ENCODE measurements at places on chromosomes 2 and 18.

- no peak for DNase-seq
Observed at GRCh38 chr18:47265197-47265596, 13.7 kb upstream of the SKOR2 start.

DNA sequence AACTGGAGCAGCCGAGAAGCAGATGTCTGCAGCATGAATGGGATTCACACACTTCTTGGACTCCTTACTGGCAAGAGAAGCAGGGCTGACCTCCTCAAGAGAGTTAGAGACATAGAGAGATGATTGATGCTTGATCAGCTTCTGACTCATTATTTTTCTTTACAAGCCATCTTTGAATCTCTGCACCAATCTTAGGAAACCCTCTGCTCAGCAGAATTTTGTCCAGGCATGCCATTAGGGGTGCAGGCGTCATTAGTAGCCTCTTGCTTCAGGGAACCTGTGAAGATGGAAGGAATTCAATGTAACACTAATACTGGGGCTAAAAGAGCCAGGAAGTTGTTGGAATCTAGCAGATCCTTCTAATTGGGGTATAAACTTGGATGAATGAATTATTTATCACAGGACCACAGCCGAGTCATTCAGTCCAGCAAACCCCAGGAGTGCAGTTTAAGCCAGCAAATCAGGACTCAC lies 151.8 kb downstream of the MGAT5 start:
- DNase-seq: no peak

GRCh38 chr2:240921995-240922244 lies 15.8 kb downstream of the CROCC2 start:
- DNase-seq: no peak

DNA sequence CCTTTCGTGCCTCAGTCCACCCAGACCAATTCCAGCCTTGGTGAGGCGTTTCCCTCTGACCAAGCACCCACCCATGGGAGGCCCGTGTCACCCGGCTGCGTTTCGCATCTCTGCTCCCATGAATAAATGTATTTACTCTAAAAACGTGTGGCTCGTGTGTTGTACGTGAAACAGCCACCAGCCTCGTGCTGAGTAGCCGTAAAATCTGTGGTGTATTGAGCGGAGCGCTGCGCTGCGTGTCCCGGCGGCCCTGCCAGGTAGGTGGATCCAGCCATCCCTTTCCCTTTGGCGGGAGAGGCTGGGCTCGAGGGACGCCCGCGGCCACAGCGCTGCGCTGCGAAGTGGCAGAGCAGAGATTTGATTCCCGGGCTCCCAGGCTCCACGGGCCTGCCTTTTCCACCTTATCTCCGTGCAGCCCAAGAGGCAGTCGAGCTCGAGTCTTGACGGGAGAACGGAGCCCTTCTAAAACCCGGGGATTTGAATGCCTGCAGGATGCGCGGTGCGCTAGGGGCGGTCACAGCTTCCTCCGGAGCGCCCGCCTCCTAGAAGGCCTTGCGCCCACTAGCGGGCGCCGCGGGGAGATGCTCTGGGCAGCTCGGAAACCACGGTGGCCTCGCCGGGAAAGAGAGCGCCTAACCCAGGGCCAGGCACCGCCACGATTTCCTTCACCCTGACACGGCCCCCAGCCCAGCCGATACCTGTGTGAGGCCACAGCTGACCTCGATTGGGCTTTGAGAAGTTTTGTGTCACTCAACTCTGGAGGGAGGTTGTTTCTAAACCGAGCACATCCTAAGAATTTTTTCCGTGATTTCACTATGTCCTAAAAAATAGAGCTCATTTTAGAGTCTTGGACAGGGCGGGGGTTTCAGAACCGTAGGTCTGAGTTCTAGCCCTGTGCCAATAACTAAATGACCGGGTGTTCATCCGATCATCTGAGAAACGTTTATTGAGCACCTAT lies 3.9 kb upstream of the PSMD1 start:
- DNase-seq: peak; percentile 37

GRCh38 chr2:65215946-65216345 lies 11.7 kb upstream of the ACTR2 start:
- no peak for DNase-seq

- DNase-seq: no peak
Observed at GRCh38 chr2:239522002-239522739, 121.4 kb upstream of the HDAC4 start.

DNA sequence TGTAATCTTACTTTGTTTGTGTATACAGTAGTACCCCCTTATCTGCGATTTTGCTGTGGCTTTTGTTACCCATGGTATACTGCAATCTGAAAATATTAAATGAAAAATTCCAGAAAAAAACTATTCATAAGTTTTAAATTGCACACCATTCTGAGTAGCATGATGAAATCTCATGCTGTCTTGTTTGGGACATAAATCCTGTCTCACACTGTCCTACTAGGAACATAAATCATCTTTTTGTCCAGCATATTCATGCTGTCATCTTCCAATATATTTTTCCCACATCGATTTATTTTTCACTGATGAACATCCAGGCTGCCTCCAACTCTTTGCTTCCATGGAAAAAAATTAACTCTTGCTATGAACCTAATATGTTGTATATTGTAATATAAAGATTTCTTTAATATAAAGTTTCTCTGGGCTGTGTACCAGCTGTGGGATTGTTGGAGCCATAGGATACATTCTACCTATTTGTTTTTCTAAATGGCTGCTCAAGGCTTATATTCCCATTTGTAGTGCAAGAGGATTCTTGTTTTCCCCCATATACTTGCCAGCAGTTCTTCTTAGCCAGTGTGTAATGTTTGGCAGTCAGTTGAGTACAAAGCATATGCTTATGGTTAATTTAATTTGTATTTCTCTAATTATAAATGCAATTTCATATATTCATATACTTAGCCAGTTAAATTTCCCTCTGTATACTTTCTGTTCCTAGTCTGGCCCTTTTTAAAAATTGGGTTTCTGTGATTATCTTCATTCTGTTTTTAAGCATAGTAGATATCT lies 114.3 kb upstream of the MYO3B start:
- DNase-seq: no peak

DNA sequence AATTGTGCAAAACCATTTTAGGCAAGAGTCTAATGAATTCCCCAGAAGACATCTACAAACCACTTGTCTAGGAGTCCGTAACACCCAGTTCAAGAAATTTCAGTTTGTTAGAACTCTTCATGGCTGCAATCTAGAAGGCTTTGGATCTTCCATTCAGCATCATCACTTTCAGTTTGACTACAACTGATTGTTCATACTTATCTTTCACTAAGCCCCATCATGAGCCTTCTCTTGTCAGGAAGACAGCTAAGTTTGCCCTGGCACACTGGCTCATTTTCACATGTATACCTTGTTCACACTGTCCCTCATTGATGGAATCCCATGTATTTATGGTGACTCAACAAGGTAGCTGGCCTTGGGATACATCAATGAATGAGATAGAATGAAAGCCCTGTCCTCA lies 898.4 kb upstream of the CELF4 start:
- no peak for DNase-seq

DNA sequence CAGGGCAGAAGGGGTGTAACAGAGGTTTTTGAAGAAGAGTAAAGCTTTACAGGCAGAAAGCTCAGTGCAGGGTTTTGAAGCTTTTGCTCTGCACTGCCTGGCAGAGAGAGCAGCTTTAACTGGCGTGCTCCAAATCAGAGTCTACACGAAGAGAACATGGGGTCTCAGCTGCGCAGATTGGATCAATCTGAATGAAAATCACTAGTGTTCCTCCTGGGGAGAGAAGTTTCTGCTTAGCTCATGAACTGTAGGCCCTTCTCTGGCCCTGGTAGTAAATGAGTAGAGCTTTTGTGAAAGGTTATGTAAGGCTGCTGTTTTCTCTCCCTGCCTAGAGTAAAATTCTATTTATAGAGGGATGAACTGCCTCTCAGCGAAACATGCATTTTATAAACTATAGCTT lies 13.6 kb downstream of the DCC start:
- DNase-seq: no peak

DNA sequence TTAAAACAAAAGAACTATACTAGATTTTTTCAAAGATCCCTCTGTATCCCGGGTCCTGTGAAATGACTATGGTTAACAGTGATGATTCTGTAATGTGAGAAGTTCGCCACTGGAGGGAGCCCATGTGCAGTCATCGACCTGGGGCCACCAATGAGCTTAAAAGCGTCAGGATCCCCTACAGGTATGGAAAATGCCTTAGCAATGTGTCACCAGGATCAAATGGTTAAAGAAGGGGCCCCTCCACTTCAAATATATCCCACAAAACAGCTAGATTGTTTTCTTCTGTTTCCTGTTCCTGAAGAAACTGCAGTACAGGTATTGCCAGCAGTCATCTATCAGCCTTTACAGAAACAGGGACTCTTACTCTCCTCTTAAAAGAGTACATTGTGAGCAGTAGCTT lies 15.3 kb downstream of the CHRNA1 start:
- DNase-seq: no peak

- DNase-seq: no peak
Observed at GRCh38 chr2:138147796-138148195, 183.5 kb downstream of the HNMT start.

- DNase-seq: no peak
Observed at GRCh38 chr2:143397884-143398614, 268.8 kb downstream of the ARHGAP15 start.

DNA sequence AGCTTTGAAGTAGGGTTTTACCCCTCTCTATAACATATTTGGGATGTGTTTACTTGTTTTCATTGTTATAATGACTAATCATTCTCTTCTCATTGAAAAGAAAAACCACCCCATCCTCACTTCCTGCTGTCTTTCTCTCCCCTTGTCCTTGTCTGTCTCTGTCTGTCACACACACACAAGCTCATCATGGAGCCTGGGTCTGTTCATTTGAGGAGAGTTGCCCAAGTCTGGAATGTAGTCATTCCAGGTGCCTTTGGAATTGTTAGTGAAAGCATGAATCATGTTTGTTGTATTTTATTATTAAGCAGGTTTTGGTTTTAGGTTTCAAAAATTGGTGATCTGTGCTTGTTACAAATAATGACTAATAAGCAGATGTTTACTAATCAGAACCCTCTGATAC lies 133.5 kb upstream of the IL1R2 start:
- DNase-seq: no peak

DNA sequence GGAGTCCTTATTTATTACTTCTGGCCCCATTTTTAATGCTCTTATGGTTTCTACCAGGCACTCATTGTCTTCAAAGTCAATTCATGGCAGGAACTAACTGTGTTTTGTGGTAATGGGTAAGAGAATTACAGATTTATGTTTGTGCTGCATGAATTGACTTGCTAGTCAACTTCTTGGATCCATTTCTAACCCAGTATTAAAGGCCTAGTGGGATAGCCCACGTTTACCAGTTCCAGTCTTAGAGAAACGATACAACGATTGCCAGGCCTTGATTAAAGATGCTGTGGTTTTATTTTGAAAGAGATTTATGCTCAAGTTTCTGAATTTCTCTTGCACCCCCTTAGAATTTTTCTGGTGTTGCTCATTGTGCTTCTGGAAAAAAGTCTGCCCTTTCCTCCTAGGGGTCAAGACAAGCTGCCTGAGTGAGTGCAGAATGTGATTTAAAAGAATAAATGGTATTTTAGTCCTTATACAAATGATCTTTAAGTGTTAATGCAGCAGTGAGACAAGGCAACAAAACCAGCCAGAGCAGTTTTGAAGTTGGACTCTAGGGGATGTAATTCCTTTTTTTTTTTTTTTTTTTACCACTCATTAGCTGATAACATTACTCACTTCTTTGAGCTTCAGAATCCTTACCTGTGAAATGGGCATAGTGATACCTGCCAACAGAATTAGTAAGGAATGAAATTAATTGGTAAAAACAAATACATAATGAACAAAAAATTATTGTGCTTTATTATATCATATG lies 101.5 kb downstream of the ARHGAP15 start:
- no peak for DNase-seq

GRCh38 chr2:147425437-147426029 lies 419.3 kb upstream of the ACVR2A start:
- no peak for DNase-seq

- DNase-seq: no peak
Observed at GRCh38 chr2:132980304-132980703, 310.3 kb upstream of the LYPD1 start.

GRCh38 chr18:62948788-62949187 lies 233.4 kb downstream of the PHLPP1 start:
- no peak for DNase-seq

- DNase-seq: no peak
Observed at GRCh38 chr2:25000036-25000435, 28.3 kb upstream of the DNAJC27 start.

DNA sequence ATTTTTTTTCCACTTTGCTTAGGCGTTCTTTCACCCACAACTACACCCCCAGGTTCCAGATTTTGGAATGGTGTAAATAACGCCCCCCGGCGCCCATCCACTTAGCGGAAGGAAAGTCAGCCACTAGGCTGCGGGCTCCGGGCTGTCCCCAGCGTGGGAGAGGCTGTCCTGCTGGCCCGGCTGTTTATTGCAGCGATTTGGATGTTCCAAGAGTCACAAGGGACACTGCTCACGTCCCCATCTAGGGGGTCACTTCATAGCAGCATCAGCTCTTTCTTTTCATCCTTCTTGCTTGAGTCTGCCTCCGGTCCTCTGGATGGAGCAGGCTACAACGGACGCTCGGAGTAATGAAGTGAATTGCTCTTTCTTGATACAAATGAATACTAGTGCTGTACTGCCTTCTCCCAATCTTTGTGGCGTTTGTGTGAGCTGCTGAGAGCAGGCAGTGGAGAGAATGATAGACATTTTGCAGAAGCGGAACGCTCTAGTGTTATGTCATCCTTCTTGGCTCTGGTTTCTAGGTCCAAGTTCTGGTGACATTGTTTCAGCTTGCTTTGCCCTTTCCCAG lies 50.7 kb upstream of the PAIP2B start:
- DNase-seq: no peak

DNA sequence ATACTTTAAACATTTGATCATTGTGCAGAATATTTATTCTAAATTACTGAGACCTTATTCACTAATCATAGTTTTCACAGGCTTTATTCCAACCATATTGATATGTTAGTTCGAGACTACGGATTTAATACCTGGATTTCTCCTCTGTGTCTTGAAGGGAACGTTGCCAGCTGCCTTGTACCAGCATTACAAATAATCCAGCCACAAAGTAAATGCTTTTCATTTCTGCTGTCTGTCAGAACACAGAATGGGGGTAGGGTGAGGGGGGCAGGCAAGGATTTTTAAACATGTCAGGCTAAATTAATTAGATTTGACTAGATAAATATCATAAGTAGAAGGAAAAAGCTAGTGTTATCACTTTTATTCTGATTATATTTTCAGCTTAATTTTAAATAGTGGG lies 3.1 kb downstream of the GCG start:
- no peak for DNase-seq

All from AG09319 (cell line).